Purkinje cell (primary cell): ENCODE measurements at places on chromosomes 11 and 22. TPM values are rescaled to one million over a fixed set of nuclear protein-coding genes. Genes with fewer than 3 reads are reported as not detected.

Gene GVQW3
- 0.80 and 3.0 TPM in 2 replicates for polyA plus RNA-seq

Gene CLCF1
- polyA plus RNA-seq, result not detected in 2 replicates

Gene RAG2
- polyA plus RNA-seq, result 0.98 TPM in 1 of 2 replicates, not detected in the other

Gene CD6
- polyA plus RNA-seq, result not detected in 2 replicates

Gene MS4A6A
- not detected in 2 replicates for polyA plus RNA-seq

Gene CALCA
- not detected in 2 replicates for polyA plus RNA-seq

Gene GRK3
- polyA plus RNA-seq, result 0.98 and 5.4 TPM in 2 replicates

Gene CABP2
- not detected in 2 replicates for polyA plus RNA-seq

Gene FAR1
- polyA plus RNA-seq, result 43.3 and 44.2 TPM in 2 replicates

Gene JAML
- polyA plus RNA-seq, result not detected in 2 replicates

Gene TMEM151A
- polyA plus RNA-seq, result 6.2 and 8.1 TPM in 2 replicates

Gene BTBD18
- 0.24 TPM in 1 of 2 replicates, not detected in the other for polyA plus RNA-seq

Gene C1QTNF5
- polyA plus RNA-seq, result not detected in 2 replicates

Gene KCNA4
- polyA plus RNA-seq, result 0.31 TPM in 1 of 2 replicates, not detected in the other

Gene CHKB
- 23.5 and 35.9 TPM in 2 replicates for polyA plus RNA-seq

Gene KCTD14
- 0.79 TPM in 1 of 2 replicates, not detected in the other for polyA plus RNA-seq

Gene PRR5L
- 0.98 and 1.6 TPM in 2 replicates for polyA plus RNA-seq

Gene ISX
- polyA plus RNA-seq, result not detected in 2 replicates

Gene ZNF280B
- 8.8 and 8.9 TPM in 2 replicates for polyA plus RNA-seq

Gene CAPN5
- polyA plus RNA-seq, result 0.85 and 0.87 TPM in 2 replicates

Gene SAAL1
- 14.2 and 32.2 TPM in 2 replicates for polyA plus RNA-seq

Gene BLID
- not detected in 2 replicates for polyA plus RNA-seq
